ENCODE measurements at places on chromosomes 12 and 14.

DNA sequence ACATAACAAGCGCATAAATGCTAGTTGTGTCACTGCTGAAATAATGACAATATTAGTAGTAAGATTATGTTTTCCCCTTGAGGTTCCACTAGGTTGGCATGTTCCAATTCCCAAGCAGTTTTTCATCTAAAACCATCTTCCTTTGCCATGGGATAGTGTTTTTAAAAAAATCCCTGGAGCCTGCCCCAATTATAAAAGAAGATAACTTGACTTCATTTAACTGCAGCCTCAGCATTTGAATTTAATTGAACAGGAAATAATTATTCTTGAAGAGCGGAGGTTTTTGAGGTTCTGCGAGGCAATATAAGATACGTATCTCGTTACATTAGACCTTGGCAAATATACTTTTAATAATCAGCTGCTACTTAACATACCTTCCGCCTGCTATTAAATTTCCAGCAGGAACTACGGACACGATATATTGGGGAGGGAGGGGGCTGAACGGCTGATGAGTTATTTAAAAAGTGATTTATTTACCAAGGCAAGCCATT lies 65.2 kb upstream of the HSPB8 start:
- DNase-seq = no peak

GRCh38 chr12:47819138-47819895 lies 386 bp downstream of the HDAC7 start:
- DNase-seq = no peak

DNA sequence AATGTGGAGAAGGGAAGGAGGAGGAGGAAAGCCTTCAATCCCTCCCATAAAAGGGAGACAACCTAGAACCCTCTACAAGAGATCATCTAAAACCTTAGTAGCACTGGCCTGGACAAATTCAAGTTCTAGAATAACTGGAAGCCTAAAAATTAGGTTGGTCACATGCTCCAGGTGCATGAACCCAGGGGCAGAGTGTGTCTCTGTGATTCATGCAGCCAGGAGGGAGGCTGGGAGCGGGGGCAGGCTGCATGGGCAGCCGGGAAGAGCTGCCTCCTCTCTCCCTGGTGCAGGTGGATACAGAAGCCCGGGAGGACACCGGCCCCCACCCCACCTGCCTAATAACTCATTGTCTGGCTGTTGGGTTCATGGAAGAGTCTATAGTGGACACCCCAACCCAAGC lies 38.6 kb downstream of the CCDC85C start:
- DNase-seq = no peak

GRCh38 chr12:6768437-6768914 lies 2.3 kb downstream of the PTMS start:
- no peak for DNase-seq

DNA sequence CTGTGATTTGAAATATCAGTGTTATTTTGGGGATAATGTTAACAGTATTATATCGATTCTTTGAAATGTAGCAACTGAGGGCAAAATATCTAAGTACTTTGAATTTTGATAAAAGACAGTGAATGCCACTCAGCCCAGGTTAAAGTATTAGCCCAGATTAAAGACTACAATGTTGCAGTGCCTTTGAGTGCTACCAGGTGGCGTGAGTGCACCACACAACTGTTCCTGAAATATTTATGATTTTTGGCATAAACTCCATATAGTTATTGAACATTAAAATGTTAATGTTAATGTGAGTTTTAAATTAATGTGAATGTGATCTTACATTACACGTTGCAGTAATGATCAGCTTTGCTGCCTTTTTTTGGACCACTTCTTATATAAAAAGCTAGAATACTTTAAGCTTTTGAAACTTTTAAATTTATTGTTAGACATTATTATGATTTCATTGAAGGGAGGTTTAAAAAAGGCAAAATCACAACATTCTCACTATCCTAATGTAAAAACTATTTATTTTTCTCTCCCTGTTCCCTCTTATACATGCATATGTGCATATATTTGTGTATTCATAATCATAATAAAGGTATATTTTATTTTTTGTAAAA lies 22.5 kb downstream of the MRPS35 start:
- no peak for DNase-seq

DNA sequence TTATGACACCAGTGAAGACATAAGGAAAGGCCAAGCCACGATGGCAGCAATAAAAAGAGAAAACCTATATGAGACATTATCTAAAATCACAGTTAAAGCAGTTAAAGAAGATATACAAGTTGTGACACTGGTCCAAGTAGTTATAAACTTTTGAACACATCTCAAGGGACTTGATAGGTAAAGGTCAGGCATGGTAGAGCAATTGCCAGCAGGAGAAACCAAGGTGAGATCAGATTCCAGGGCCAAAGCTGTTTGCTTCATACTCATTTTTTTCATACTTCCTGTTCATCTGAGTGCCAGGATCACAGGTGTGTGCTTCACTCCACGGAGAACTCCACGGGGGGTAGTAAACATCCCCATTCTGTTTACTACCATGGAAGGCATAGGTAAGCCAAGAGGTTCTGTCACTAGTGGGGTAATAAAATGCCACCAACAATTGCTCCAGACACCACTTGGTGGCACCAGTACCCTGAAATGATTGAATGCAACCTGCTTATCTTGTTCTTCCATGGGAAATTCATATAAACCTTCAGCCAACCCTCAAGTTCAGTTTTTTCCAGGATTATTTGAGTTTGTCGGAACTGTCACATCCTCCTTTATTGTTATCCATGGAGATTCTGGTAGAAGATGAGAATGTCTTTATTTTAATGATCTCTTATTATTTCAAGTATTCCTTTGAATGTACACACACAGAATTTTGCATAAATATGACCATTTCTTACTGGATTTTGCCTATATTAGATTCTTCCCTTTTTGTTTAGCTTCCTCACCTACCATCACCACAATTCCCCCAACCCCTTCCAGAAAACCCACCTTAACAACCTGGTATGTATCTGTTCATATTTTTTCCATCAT lies 59.2 kb upstream of the TSPAN8 start:
- no peak for DNase-seq

DNA sequence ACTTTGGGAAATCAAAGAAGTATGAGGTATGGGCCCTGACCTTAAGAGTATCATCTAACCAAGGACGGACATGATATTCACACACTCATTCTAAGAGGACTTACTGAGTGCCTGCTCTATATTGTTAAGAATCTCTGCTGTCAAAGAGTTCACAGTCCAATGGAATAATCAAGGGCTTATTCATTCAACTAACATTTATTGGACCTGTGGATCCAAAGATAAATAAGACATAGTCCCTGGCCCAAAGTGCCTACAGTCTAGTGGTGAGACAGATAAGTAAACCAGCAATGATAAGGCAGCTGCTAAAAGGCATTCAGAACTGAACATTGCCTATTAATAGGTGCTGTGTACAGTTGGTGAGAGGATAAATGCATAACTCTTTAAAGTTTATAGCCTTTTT lies 11.0 kb downstream of the WDR20 start:
- no peak for DNase-seq

DNA sequence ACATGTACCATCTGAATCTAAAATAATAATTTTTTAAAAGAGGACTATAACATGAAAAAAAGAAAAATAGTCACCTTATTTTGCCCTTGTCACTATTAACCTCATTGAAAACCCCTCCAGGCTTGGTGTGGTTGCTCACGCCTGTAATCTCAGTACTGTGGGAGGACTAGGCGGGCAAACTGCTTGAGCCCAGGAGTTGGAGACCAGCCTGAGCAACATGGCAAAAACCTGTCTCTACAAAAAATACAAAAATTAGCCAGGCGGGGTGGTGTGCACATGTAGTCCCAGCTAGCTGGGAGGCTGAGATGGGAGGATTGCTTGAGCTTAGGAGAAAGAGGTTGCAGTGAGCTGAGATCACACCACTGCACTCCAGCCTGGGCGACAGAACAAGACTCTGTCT lies 126.3 kb upstream of the KRAS start:
- no peak for DNase-seq

- no peak for DNase-seq
Observed at GRCh38 chr14:57485635-57486034, 8.0 kb downstream of the CCDC198 start.

DNA sequence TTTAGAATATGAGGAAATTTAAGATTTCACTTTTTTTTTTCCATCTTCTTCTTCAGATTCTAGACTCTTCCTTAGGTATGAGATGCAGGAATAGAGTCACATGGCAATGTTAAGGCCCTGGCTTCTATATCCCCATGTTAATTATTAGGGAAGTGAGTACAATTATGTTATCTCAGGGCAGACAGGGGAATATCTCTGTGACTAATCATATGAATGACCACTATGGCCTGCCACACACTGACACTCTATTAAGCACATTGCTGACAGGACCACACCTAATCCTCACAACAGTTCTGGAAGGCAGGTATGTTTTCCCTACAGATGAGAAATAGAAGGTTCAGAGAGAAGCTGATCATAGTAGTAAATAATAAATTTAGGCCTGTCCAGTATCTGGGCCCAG lies 69.4 kb upstream of the PTPRQ start:
- no peak for DNase-seq

DNA sequence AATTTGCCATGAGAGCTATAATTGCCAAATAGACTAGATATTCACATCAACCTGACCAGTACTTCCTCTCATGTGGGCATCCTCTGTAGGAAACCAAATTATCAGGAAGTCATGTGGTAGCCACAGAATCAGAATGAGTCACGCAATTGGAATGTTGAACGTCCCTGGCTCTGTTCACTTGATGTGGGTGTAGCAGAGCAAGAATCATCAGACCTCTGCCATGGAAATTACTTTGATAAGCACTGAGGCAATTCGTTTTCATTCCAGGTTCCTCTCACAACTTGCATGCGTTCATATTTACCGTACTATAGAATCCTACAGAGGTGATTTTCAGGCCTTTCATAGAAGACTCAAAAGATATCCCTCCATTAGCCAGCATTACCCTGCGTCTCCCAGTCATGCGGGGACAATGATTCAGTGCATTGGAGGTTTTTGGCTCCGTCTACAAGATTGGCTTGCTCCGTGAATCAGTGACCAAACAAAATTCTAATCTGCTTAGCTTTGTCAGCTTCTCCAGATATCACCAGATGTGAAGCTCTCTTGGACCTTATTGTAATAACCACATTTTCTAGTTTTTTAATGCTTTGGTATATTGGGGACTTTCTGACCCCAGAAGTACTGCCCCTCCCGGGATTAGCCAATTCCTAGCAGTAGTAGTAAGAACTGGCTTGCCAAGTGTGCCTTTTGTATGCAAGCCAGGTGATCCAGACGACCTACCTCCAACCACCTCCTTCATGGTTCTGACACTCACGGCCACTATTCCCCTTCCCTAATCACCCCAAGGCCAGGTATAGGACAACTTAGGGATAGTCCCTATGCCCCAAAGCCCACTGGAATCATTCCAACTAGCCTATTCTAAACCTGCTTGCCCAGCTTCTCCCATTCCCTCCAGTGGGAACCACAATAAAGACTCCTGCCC lies 133.4 kb downstream of the KICS2 start:
- DNase-seq = no peak

- DNase-seq = no peak
Observed at GRCh38 chr12:84222841-84223240, 689.8 kb downstream of the SLC6A15 start.

DNA sequence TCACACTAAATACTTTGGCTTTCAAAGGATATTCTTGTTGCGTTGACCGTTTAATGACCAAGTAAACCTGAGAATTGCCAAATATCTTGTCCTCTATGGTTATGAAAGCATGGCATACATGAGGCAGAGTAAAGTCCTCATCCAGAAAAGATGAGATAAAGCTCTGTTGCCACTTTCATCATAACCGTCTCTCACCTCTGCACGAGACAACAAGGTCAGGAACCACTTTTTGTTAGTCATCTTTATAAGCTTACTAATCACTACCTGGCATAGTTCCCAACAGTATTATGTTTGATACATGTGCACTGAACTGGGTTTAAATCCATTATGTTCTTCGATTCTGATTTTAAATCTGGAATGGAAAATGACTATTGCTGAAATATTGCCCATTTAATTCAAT lies 31.3 kb downstream of the PTPRB start:
- DNase-seq = no peak

All from activated T-helper 1 cell treated with anti-CD3 and anti-CD28 coated beads, Interleukin-2, amount 50 U/mL, for 16 hours (primary cell).